ENCODE measurements at places on chromosomes 16 and 17. TPM values are rescaled to one million over a fixed set of nuclear protein-coding genes. Genes with fewer than 3 reads are reported as not detected.

CCL16 gene
- total RNA-seq = not detected

GPRC5B gene
- total RNA-seq = 0.28 TPM

CCDC78 gene
- total RNA-seq = 3.4 TPM

CCL2 gene
- total RNA-seq = not detected

NKIRAS2 gene
- 56.0 TPM for total RNA-seq

CHST6 gene
- total RNA-seq = 1.3 TPM

RCVRN gene
- not detected for total RNA-seq

TEX19 gene
- total RNA-seq = not detected

SMYD4 gene
- total RNA-seq = 5.3 TPM

FOXO3B gene
- 5.9 TPM for total RNA-seq

CNTD1 gene
- total RNA-seq = not detected

INTS2 gene
- 12.2 TPM for total RNA-seq

GPR179 gene
- total RNA-seq = not detected

DBNDD1 gene
- 13.0 TPM for total RNA-seq

NUP88 gene
- 77.8 TPM for total RNA-seq

CD19 gene
- not detected for total RNA-seq

TMEM170A gene
- total RNA-seq = 17.6 TPM

RASL10B gene
- 0.35 TPM for total RNA-seq

ENPP7 gene
- not detected for total RNA-seq

CCDC92B gene
- total RNA-seq = 0.07 TPM

TBCD gene
- total RNA-seq = 95.8 TPM

KSR1 gene
- 17.1 TPM for total RNA-seq

ANKRD40CL gene
- not detected for total RNA-seq

MRPS7 gene
- 75.1 TPM for total RNA-seq

SPNS2 gene
- total RNA-seq = 1.6 TPM

KRTAP9-4 gene
- total RNA-seq = not detected

GSG1L2 gene
- not detected for total RNA-seq

DCTN5 gene
- 48.0 TPM for total RNA-seq

GRB7 gene
- total RNA-seq = 26.3 TPM

FBXO47 gene
- not detected for total RNA-seq

SLC5A2 gene
- total RNA-seq = not detected

OR1F1 gene
- total RNA-seq = 0.78 TPM

ITGAL gene
- not detected for total RNA-seq

RMI2 gene
- 12.3 TPM for total RNA-seq

SDR42E2 gene
- total RNA-seq = not detected

RGS11 gene
- total RNA-seq = 0.56 TPM

TEPSIN gene
- 8.1 TPM for total RNA-seq

EMP2 gene
- total RNA-seq = 24.9 TPM

KRTAP3-1 gene
- total RNA-seq = not detected

HAPSTR1 gene
- total RNA-seq = 39.2 TPM

KRTAP9-3 gene
- not detected for total RNA-seq

LITAFD gene
- not detected for total RNA-seq

MCRIP1 gene
- 34.9 TPM for total RNA-seq

NOXO1 gene
- total RNA-seq = 2.2 TPM

ZNF287 gene
- total RNA-seq = 5.9 TPM

MT4 gene
- not detected for total RNA-seq

CPNE7 gene
- total RNA-seq = 20.9 TPM
